ENCODE measurements at places on chromosomes 7 and 10.

- peak; percentile 82 for DNase-seq
Measured at GRCh38 chr10:79112881-79113431, 44.2 kb downstream of the ZMIZ1 start.

GRCh38 chr7:32164341-32164996 lies 94.3 kb upstream of the PDE1C start:
- peak; percentile 80 for DNase-seq

DNA sequence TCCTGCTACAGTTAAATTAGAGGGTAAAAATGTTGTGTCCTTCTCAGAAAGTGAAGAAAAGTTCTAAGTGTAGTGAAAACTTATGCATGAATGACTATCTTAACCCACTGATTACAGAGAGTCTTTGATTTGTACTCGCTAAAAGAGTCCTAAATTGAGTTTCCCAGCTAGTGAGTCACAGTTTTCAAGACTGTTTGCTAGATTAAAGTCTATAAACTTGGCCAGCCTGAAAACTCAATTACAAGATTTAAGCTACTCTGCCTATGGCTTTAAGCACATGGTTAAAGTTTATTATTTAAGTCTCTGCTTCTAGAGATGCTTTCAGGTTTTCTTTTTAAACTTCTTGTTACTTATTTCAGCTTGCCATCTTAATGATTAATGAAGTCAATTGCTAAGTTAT lies 44.4 kb downstream of the MRPS24 start:
- DNase-seq: peak; percentile 54

- no peak for DNase-seq
Measured at GRCh38 chr7:138970446-138970845, 10.7 kb downstream of the KIAA1549 start.

GRCh38 chr7:95255691-95256090 lies 68.6 kb downstream of the PON1 start:
- peak; percentile 6 for DNase-seq

DNA sequence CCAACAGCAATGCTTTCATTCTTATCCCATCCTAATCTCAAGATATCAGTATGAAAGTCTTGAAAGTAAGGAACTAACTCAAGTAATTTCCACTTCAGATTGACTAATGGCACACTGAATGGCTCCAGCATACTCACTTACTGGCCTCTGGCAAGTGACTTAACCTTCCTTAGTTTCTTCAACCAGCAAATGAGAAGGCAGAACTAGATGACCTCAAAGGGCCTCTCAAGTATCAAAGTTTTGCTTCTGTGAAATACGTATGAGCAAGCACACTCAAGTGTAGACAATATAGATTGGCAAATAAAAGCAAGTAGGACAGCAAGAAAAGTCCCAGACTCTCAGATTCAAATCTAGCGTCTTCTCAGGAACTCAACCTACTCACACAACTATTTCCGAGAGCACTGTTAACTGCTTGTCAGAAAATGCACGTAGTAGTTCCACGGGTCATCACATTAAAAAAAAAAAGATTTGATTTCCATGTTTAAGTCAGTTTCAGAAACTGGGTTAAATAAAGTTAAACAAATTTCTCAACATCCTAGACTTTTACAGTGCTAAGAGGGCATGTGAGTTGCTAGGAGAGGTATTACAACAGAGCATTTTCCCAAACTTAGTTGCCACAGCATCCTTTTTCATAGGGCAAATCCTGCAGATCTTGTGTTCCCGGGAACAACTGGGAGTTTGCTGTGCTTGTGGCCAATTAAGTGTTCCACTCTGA lies 276.9 kb upstream of the KLF14 start:
- peak; percentile 56 for DNase-seq

DNA sequence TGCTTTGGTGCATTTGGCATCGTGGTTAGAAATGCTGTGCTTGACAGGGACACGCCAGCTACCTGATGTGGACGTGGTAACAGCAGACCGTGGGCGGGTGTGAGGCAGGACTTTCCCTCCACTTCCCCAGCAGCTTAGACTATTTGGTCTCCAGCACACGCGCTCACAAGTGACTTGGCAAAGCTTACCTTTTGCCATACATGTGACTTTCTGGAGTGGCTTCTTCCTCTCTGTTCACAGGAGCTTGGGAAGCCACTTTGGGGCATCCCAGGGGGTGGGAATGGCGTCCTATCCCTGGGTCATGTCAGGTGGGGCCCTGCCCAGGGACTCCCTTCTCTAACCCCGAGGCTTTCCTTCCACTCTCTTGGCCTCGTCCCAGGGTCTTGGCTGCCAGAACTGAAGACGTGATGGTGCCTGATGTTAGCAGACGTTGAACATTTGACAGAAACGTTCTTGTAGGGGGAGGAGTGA lies 228.7 kb upstream of the KLF6 start:
- DNase-seq: no peak

DNA sequence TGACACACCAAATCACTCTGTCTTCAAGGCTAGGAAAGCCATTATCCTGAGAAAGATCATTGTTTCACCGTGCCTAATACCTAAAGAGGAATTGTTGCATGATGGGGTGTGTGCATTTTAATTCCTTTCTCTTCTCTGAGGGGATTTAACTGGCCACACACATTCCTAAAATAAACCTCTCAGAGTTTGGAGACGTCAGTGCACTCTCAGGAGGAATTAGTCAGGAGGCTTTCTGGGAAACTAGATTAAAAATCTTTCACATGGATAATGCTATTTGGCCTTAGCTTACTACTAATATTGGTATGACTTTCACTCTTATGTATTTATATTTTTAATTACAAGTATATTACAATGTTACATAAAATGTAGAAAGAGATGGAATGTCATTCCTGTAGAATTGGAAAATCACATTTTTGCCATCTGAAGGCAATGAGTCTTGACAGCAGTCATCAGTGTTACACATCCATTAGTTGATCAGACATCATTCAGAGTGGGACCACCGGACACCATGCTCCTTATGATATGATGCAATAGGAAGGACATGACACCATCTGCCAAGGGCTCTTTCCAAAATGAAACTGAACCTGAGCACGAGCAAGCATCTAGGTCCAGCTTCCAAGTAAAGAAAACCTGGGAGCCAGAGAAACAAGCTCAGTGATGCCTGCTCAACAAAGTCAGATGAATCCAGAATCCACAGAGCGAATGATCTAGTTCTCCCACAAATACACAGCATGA lies 43.1 kb upstream of the TMEM273 start:
- DNase-seq: no peak

DNA sequence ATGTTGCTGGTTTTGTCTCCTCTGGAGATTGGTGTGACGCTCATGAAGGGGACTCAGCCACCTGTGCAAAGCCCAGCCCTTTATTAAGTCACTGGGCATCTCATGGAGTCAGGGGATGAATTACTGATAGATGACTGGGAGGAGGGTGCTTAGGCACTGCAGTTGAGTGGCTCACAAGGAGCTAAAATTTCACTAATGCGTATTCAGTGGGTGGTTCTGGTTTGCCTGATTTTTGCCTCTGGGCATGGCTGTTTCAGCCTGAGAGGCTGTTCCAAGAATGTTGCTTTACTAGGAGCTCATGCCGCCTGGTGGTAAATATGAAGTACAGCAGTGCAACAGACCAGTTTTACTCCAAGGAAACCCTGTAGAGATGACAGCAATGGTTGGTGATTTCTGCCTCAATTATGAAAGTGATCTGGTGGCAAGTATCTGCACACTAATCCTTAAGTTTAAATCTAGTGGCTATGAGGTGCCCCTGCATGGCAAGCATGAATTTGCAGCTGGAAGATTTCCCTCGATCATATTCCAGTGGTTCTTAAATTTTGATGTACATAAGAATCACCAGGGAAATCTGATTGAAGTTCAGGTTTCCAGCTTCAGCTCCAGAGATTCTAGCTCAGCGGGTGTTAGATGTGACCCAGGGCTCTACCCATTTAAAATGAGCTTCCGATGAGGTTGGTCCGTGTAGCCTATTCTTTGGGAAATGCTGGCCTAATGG lies 19.9 kb downstream of the ACTA2 start:
- DNase-seq: peak; percentile 91

DNA sequence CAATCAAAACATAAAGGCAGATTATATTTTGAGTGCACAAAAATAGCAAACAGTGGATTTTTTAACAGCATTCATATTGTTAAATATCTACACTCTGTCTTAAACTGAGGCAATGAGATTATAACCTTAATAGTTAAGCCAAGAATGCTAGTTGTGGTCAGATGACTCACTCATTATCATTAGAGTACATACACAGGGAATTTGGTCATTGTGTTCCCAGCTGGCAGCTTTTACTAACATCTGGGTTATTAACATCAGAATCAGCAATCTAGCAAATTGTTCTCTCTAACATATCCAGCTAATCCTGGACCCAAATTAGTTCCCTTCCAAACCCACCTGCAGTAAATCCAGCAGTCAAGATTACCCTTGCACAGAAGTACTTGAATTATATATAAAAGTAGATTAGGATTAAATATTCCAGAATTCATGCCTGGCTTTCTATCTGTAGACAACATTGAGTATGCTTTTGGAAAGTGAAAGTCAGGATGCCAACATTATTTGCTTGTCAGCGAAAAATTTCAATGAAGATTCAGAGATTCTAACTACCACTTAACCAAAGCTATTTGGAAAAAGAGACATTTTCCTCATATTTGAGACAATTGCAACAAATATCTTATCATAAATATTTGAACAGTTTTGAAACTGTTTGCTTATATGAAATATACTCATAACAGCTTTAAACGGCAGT lies 1035.6 kb upstream of the PHF14 start:
- peak; percentile 69 for DNase-seq

GRCh38 chr7:126445991-126446390 lies 806.8 kb downstream of the GRM8 start:
- no peak for DNase-seq

- DNase-seq: no peak
Measured at GRCh38 chr10:114326795-114327194, 77.5 kb downstream of the AFAP1L2 start.

DNA sequence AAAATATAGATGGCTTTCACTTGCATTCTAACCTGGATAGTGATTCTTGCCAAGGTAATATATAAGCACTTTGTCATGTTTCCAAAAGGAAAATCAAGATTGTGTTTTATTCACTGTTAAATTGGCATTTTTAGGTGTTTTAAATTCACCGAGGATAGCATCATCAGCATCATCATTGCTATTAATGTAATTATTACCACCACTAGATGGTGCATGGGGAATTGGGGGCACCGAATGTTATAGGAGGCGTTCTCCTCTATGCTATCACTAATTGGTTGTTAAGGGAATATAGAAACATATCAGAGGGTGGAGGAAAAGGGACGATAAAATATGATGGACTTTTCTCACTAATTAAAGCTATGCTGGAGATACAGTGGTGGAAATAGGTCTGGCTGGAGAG lies 95.5 kb downstream of the CELF2 start:
- DNase-seq: no peak

DNA sequence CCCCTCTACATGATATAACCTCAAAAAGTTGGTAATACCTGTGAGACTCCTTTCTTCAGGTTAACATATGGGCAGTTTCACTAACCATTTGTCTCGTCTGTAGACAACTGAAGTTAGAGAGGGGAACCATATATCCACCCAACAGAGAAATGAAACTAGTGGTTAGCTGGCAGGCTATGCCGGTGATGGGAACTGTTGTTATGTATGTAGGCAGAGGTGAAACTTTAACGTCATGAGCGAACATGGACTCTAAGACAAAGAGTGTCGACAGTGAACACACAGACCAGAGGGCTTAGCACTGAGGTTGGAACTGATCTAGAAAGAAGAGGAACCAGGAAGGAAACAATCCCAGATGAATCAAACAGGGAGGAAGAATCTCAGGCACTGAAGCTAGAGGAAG lies 112.4 kb downstream of the ELMO1 start:
- DNase-seq: no peak

GRCh38 chr7:113370910-113371309 lies 252.6 kb upstream of the SMIM30 start:
- no peak for DNase-seq

- peak; percentile 95 for DNase-seq
Measured at GRCh38 chr7:39589323-39590111, 23.3 kb downstream of the YAE1 start.

- no peak for DNase-seq
Measured at GRCh38 chr7:7943951-7944350, 24.6 kb upstream of the GLCCI1 start.

DNA sequence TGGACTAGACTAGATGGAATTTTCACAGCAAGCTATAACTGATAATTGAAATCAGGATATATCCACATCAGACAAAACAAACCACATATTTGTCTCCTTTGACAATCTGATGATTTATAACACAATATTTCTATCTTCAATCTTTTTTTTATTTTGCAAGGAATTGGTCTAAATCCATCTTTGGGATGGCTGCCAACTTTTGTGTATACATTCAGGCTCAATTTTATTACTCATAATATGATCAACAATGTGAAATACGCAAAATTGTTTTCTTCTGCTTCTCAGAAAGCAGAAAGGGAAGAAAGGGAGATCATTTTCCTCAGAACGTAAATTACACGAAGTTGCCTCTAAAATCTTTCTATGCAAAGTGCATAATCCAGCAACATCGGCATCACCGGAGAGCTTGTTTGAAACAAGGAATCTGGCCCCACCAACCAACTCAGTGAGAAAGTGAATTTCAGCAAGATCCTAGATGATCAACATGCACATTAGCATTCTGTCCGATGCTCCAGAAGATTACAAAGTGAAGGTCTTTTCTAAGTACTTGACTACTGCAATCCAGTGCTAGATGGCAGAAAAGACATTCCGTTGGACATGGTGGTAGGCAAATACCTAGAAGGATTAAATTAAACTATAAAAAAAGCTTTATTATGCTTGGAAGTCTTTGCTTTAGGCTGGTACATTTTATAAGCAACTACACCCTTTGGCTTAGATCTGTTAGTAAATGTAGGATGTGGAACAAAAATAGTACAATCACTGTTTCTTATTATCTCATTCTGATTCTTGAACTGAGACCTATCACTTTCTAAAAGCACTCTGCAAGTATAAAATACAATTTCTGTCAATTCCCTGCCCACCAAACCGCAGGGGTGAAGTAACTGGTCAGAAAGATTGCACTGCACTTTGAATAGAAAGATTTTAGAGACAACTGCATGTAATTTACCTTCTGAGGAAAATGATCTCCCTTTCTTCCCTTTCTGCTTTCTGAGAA lies 126.4 kb upstream of the RSU1 start:
- no peak for DNase-seq

DNA sequence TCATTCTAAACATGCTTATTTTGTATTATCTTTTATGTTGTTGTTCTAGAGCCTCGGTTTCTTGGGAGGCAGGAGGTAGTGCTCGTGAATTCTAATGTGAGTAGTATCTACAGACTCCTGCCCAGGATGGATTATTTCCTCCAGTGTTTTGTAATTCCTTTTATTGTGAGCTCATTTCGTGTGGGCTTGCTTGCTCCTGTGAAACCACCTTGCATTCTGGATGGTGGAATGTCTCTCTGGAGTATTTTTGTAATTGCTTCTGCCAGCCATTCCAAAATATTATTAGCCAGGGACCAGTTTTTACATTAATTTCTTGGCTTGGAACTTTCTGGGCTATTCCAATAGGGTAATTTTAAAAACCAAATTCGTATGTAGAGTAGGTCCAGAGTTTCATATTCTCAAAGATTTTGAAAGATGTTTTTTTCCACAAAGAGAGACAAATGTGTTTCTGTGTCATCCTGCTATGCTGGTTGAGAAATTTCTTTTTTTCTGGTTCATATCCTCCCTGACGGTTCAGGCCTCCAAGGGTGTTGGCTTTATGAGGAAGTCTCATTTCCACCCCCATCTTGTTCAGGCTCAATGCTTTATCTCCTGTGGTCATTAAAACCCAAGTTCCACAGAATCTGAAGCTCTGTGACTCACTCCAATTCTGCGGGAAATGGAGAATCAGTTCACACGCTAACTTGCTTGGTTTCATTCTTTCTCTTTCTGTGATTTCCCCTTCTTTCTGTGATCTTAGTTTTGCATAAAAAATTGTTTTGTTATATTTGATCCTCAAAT lies 41.7 kb upstream of the CALD1 start:
- peak; percentile 81 for DNase-seq

- no peak for DNase-seq
Measured at GRCh38 chr10:98563811-98564210, 117.1 kb upstream of the HPS1 start.

Data from renal cortical epithelial cell (primary cell).